Esophagus squamous epithelium (tissue), 5 donors: ENCODE measurements at places on chromosomes 2 and 18. TPM values are rescaled to one million over a fixed set of nuclear protein-coding genes. Genes with fewer than 3 reads are reported as not detected.

DNA sequence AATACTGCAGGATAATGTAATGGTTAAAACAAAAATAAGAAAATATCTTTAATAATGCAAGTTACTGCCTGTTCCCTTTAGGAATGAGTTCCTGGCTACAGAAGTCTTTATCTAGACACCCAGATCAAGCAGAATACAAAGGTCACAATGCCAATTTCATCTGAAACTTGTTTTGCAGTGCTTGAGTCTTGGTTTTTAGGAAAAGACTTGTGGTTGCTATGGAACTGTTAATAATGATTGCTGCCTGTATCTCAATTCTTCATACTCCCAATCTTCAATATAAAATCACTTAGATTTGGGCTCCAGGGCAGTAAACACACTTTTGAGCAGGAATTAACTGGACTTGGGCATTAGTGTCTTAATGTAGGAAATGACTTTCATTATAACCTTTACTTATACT, 14.2 kb downstream of the CAVIN2 start:
- DNase-seq, result no peak
- H3K4me1 ChIP-seq, result no peaks in the 10 kb centered on the region
- peaks cover 6% of the 10 kb centered on the region for H3K36me3 ChIP-seq
- no peak overlapping the region for H3K27ac ChIP-seq
- no peaks in the 10 kb centered on the region for H3K27me3 ChIP-seq

GRCh38 chr18:76451396-76452331, 43.4 kb downstream of the ZNF516 start:
- H3K27ac ChIP-seq, result peak overlapping the region; percentile 71
- H3K4me1 ChIP-seq, result peaks cover 5% of the 10 kb centered on the region
- no peaks in the 10 kb centered on the region for H3K36me3 ChIP-seq
- no peak for DNase-seq

GRCh38 chr18:33159151-33159550, 281.4 kb downstream of the CCDC178 start:
- H3K36me3 ChIP-seq, result no peaks in the 10 kb centered on the region
- H3K4me1 ChIP-seq, result no peaks in the 10 kb centered on the region
- no peaks in the 10 kb centered on the region for H3K27me3 ChIP-seq
- no peak for DNase-seq

- H3K36me3 ChIP-seq, result no peaks in the 10 kb centered on the region
- H3K4me3 ChIP-seq, result no peak overlapping the region
- H3K27me3 ChIP-seq, result no peaks in the 10 kb centered on the region
- H3K27ac ChIP-seq, result peak overlapping the region; percentile 38
- no peak for DNase-seq
Observed at GRCh38 chr2:168529900-168530561, 74.0 kb downstream of the CERS6 start.

- DNase-seq, result no peak
- H3K4me3 ChIP-seq, result no peak overlapping the region
- no peaks in the 10 kb centered on the region for H3K4me1 ChIP-seq
- H3K27me3 ChIP-seq, result no peaks in the 10 kb centered on the region
- H3K27ac ChIP-seq, result no peak overlapping the region
- H3K36me3 ChIP-seq, result no peaks in the 10 kb centered on the region
Observed at GRCh38 chr2:2219984-2220383, 111.1 kb downstream of the MYT1L start.

DNA sequence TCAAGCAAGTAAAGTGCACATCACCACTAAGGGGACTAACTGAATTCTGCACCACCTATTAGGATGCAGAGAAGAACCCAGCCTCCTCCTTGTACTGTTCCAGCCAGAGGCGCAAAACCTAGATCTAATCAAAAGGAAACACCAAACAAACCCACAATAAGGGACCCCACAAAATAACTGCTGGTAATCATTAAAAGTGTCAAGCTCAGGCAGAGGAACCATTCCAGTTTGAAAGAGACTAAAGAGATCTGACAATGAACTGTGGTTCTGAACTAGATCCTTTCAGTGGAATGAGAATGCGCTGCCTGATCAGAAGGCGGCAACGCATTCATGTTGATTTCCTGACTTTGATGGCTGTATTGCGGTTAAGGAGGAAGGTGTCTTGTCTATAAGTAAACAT, 16.8 kb downstream of the HDLBP start:
- H3K4me1 ChIP-seq, result peaks cover 20% of the 10 kb centered on the region
- H3K36me3 ChIP-seq, result no peaks in the 10 kb centered on the region
- no peaks in the 10 kb centered on the region for H3K27me3 ChIP-seq
- no peak for DNase-seq
- H3K27ac ChIP-seq, result no peak overlapping the region

The RAX gene
- not detected for total RNA-seq

The YIPF4 gene
- total RNA-seq, result 15.0 TPM

The SLC9A2 gene
- not detected for total RNA-seq

The OR6B2 gene
- total RNA-seq, result not detected
